ENCODE measurements at places on chromosomes 16 and 17. TPM values are rescaled to one million over a fixed set of nuclear protein-coding genes. Genes with fewer than 3 reads are reported as not detected.

DNA sequence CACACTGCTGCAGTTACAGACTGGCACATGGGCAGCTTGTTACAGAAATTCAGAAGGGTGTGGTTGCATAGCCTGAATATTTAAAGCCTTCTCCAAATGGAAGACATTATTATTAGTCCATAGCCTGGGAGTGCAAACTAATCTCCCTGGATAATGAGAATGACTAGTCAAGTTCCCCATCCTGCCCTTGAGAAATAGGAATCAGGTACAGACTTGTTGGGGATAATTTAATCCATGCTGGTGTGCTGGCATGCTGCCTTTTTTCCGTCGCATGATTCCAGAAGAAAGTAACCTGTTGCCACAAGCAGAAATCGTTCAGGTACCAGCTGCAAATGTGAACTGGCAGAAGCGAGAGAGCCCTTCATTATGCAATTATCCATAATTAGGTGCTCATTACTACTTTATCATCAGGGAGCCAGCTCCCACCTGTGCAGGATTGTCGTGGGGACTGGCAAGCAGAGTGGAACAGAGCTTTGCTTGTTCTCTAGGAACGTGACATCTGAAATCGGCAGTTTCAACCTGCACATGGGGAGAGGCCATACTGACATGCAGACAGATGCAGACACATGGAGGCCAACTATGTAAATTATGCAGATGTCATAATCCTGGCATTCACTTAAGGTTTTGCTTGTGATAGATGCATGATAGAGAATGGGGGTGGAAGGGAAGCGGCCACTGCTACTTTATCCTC lies 419.4 kb downstream of the PMP22 start:
- peak; percentile 19 for DNase-seq

DNA sequence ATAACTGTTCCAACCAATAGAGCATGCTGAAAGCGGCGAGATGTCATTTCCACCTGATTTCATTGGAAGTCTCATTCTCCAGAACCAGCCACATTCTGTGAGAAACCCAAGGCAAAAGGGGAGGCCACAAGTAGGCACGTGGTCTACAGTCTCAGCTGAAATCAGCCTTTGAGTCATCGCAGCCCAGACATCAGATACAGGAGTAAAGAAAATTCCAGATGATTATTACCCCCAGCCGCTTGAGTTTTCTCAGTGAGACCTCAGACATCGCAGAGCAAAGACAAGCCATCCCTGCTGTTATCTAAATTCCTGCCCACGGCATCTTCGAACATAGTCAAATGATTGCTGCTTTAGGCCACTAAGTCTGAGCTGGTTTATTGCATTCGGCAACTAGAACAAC lies 23.1 kb downstream of the STAT3 start:
- DNase-seq, result peak; percentile 88

- DNase-seq, result peak; percentile 61
Measured at GRCh38 chr16:66093191-66093590, 273.3 kb upstream of the CDH5 start.

- no peak for DNase-seq
Measured at GRCh38 chr17:74235040-74235581, 21.7 kb downstream of the TTYH2 start.

- DNase-seq, result no peak
Measured at GRCh38 chr17:10156599-10156947, 41.8 kb downstream of the GAS7 start.

- no peak for DNase-seq
Measured at GRCh38 chr17:8138374-8138671, 13.9 kb downstream of the PER1 start.

- DNase-seq, result no peak
Measured at GRCh38 chr17:5711344-5711743, 127.0 kb upstream of the NLRP1 start.

DNA sequence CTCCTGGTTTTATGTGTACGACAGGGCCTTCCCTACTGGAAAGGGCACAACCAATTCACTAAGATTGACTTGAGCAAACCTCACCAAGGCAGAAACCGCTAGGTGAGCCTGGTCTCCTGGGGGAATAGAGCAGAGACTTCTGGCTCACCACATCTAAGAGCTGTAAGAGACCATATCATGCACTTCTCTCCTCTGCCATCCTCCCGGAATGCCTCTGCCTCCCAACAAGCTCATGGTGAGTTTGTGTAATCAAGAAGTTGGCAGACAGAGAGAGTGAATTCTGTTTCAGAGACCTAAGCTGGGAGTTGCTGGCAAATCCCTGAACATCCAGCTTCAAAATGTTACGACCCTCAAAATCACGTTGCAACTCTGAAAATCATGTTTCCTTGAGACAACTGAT lies 154.8 kb downstream of the SLC39A11 start:
- no peak for DNase-seq

Gene IL17C
- not detected for total RNA-seq

Gene ALOX12B
- not detected for total RNA-seq

GRCh38 chr17:52134641-52135040 lies 23.9 kb downstream of the CA10 start:
- DNase-seq, result no peak

DNA sequence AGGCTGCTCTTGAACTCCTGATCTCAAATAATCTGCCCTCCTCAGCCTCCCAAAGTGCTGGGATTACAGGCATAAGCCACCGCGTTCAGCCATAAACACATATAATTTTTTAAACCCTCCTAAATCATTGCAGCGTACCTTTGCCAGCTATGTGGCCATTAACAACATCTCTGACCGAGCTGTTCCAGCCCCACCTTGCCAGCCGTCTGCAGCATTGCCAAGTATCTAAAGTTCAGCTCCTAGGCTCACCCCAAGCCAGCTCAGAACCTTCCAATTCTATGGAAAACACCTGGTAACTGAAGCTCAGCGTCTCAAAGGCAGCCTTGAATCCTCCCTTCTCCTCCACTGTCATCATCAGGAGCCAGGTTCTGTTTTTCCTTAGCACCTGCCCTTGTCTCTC lies 5.1 kb upstream of the MEIOB start:
- DNase-seq, result no peak

DNA sequence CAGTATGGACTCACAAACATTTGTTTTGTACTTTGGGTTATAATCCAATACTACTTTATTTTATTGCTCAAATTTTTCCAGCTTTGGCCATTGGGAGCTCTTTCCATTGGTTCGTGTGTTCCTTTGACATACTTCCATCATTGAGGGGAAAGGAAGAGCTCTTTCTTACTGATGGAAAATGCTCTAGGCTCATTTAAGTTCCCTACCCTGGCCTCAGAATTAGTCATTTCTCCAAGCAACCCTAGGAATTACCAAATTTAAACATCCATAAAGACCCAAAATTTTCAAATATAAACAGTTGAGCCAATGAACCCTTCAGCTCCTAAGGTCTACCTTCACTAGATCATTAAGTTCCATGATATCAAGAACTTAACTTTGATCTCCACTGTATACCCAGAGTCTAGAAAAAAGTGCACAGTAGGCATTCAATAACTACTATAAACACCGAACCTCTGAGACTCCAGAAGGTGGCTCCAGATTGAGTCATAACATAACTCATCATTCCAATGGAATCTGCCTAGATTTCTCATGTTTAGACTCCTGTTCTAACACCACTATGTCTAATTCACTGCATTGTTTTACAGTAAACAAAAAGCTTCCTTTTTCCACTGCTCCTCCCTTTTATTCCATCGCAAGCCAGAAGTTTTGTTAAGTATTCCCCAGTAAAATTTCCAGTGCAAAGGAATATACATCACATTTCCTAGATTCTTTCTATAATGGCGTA lies 39.0 kb downstream of the SMURF2 start:
- peak; percentile 91 for DNase-seq

Gene TMEM235
- total RNA-seq, result not detected

DNA sequence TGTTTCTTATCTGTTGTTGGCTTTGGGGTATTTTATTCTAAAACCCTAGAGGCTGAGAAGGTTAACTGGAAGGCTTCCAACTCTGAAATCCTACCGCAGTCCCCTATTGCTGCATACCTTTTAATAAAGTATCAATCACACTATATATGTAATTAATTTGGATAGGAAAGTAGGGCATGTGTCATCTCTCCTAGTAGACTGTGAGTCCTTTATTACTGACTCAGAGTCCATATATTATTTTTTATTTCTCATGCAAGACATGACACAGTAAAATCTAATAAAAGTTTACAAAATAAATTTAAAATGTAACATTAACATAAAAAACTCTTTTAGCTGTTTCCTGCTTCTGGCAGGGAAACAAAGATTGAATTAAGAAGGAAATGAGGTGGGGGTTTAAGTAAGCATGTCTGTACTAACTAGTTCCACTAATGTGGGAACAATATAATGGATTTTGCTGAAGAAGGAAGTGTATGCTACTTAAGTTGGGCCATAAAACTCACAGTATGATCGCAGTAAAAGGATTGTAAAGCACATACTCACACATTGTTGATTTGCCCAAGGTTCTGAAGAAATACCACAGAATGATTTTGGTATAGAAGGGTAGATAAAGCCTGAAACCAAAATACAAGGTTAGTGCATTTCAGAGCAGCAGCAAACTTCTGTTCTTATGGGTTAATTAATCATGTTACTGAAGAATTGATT lies 97.6 kb upstream of the HLF start:
- no peak for DNase-seq

Gene SLC5A10
- not detected for total RNA-seq

GRCh38 chr16:84085773-84086172 lies 31.0 kb downstream of the MBTPS1 start:
- no peak for DNase-seq

DNA sequence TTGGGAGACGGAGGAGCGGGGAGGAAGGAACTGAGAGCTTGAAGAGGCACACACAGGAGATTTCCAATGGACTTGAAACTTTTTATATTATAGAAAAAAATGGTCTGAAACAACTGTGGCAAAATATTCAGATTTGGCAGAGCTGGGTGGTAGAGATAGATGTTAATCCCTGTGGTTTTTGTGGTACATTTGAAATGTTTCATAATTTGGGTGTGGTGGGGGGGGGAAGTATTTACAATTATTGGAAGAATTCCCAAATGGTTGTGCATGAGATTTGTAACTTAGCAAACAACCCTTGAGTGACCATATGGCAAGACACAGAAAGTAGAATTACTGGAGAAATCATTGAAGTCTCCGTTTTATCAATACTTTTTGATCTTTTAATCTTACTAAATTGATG lies 588.8 kb upstream of the PSMD7 start:
- DNase-seq, result no peak

Gene ACSM2A
- not detected for total RNA-seq

Gene CACNG3
- not detected for total RNA-seq

DNA sequence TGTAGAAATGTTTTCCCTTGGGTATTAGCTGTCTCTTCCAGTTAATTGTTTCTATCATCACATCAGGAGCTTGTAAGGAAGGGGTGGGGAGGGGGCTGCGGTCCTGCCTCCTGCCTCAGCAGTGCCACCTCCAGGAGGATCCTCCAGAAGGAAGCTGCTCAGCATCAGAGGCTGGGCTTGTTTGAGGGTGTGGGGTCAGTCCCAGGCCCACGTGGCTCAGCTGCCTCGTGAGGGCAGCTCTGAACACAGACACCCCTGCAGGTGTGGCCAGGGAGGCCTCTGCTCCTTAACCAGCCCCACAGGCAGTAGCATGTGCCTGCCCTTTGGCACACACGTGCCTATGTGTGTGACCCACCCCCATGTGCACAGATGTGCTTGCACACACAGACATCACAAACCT lies 46.3 kb downstream of the MRM1 start:
- no peak for DNase-seq

- peak; percentile 53 for DNase-seq
Measured at GRCh38 chr16:47970291-47970931, 185.4 kb downstream of the ABCC12 start.

DNA sequence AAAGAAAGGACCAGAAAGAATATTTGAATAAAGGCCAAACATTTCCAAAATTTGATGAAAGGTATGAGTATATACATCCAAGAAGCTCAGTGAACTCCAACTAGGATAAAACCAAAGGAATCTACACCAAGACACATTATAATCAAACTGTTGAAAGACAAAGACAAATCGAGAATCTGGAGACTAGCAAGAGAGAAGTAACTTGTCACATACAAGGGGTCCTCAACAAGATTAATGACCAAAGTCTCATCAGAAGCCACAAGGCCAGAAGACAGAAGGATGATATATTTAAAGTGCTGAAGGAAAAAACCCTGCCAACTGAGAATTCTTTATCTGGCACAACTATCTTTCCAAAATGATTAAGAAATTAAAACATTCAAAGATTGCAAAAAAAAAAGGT lies 9.3 kb upstream of the IL21R start:
- DNase-seq, result no peak

GRCh38 chr17:1961189-1961588 lies 63.9 kb downstream of the RTN4RL1 start:
- DNase-seq, result no peak

DNA sequence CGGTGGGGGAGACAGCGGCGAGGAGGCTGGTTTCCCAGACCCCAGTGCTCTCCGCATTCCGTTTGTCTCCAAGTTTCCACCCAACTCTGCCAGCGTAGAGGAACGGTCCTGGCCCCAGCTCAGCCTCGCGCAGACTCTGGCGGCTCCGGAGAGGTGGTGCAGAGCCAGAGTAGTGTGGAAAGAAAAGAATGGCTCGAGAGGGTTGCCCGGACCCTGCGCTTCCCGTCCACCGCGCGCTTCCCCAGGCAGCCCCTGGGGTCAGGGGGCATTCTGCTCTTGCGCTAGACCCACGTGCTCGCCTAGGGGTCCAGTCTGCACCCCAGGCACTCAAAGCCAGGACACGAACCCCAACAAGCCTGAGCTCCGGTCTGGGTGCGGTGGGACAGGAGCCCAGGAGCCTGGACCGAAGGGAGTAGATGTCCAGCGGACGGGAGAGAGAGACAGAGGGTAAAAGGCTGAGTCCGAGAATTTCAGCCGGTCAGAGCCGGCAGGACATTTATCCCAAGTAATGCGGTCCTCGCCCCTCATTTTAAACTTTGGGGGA lies 3.8 kb downstream of the PMP22 start:
- peak; percentile 89 for DNase-seq

GRCh38 chr16:50072730-50073129 lies 7.0 kb downstream of the HEATR3 start:
- DNase-seq, result no peak

Gene SEPTIN1
- total RNA-seq, result not detected

DNA sequence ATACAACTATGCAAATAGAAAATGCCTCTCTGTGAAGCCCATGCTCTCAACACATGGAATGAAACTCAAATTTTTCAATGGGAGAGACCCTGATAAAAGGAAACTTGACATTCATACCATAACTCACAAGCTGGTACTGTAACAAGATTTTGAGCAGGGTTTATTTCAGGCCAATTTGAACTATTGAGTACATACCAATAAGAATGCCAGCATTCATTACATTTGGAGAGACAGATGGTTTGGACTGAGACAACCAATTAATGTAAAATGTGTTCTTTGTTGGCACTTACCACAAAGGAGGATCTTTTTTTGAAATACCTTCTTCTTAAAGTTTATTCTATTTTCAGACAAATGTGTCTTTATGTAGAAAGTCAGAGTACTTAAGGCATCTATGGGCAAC lies 1357.0 kb upstream of the GOT2 start:
- no peak for DNase-seq

Gene COX6A2
- not detected for total RNA-seq

Gene TBC1D3H
- not detected for total RNA-seq

Gene HGS
- 161 TPM for total RNA-seq

Gene TMEM88
- not detected for total RNA-seq

Gene HOXB7
- total RNA-seq, result 7.1 TPM

Gene KRT31
- total RNA-seq, result not detected

GRCh38 chr17:4852567-4853207 lies 19.5 kb downstream of the MINK1 start:
- DNase-seq, result peak; percentile 78

Gene HAP1
- not detected for total RNA-seq

Gene FSCN2
- 2.3 TPM for total RNA-seq

GRCh38 chr16:85615014-85615851 lies 2.1 kb downstream of the GSE1 start:
- no peak for DNase-seq
